ENCODE measurements at places on chromosomes 2 and 18. TPM values are rescaled to one million over a fixed set of nuclear protein-coding genes. Genes with fewer than 3 reads are reported as not detected.

- no peaks in the 10 kb centered on the region for H3K27me3 ChIP-seq
- no peak overlapping the region for H3K27ac ChIP-seq
- H3K36me3 ChIP-seq, result no peaks in the 10 kb centered on the region
- no peak for DNase-seq
- H3K4me3 ChIP-seq, result no peak overlapping the region
Measured at GRCh38 chr2:230969659-230970015, 26.3 kb upstream of the SPATA3 start.

Gene ZNF385B
- not detected for total RNA-seq

Gene SCG2
- total RNA-seq, result 12.9 TPM

DNA sequence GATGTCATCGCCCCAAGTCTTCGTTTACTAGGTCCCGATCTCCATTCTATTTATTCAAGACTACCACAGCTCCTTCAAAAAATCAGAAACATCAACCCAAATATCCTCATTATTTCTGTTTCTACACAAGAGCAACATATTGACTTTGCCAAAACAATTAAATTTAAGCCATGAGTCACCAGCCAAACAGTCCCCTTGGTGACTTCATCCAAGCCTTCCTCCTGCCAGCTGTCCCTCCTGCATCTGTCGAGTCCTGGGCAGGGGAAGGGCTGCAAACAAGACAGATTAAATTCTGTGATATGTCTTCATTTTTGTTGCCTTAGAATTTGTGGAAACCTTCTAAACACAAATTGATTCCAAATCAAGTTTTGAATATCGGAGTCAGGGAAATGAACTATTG is 110.3 kb downstream of the SP3 start:
- H3K4me1 ChIP-seq, result no peaks in the 10 kb centered on the region
- no peak overlapping the region for H3K27ac ChIP-seq
- DNase-seq, result no peak
- H3K4me3 ChIP-seq, result no peak overlapping the region
- H3K36me3 ChIP-seq, result no peaks in the 10 kb centered on the region
- no peaks in the 10 kb centered on the region for H3K27me3 ChIP-seq

DNA sequence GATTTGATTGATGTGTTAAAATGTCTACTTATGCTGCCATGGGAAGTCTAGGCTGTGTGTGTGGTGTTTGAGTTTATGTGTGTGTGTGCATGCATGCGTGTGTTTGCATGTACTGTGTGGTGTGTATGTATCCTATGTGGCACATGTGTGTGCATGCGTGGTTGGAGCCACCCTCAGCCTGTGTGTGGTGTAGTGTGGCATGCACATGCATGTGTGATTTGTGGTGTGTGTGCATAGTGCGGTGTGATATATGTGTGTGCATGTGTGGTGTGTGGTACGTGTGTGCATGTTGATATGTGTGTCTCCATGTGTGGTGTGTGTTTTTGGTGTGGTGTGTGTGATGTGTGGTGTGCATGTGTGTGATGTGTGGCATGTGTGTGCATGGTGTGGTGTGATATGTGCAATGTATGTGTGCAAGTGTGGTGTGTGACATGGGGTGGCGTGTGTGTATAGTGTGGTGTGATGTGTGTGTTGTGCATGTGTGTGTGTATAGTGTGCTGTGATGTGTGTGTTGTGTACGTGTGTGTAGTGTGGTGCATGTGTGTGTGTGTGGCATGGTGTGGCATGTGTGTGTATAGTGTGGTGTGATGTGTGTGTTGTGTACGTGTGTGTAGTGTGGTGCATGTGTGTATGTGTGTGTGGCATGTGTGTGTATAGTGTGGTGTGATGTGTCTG is 66.6 kb upstream of the HDAC4 start:
- DNase-seq, result no peak
- H3K27me3 ChIP-seq, result no peaks in the 10 kb centered on the region
- H3K27ac ChIP-seq, result no peak overlapping the region
- no peak overlapping the region for H3K4me3 ChIP-seq
- no peaks in the 10 kb centered on the region for H3K36me3 ChIP-seq

- no peak overlapping the region for H3K27ac ChIP-seq
- no peaks in the 10 kb centered on the region for H3K27me3 ChIP-seq
- no peak for DNase-seq
- H3K4me1 ChIP-seq, result no peaks in the 10 kb centered on the region
- no peak overlapping the region for H3K4me3 ChIP-seq
- no peaks in the 10 kb centered on the region for H3K36me3 ChIP-seq
Measured at GRCh38 chr2:144288438-144288837, 231.5 kb downstream of the ZEB2 start.

Gene NDUFAF7
- total RNA-seq, result 5.3 TPM

- no peaks in the 10 kb centered on the region for H3K27me3 ChIP-seq
- no peak overlapping the region for H3K27ac ChIP-seq
- no peaks in the 10 kb centered on the region for H3K36me3 ChIP-seq
- DNase-seq, result no peak
- H3K4me3 ChIP-seq, result no peak overlapping the region
Measured at GRCh38 chr2:45746888-45747287, 95.4 kb downstream of the PRKCE start.

Gene METTL4
- 2.7 TPM for total RNA-seq

GRCh38 chr2:171146633-171147032 is 14.1 kb downstream of the TLK1 start:
- no peak overlapping the region for H3K27ac ChIP-seq
- no peaks in the 10 kb centered on the region for H3K27me3 ChIP-seq
- no peak overlapping the region for H3K4me3 ChIP-seq
- peaks cover 25% of the 10 kb centered on the region for H3K4me1 ChIP-seq
- H3K36me3 ChIP-seq, result no peaks in the 10 kb centered on the region
- no peak for DNase-seq

DNA sequence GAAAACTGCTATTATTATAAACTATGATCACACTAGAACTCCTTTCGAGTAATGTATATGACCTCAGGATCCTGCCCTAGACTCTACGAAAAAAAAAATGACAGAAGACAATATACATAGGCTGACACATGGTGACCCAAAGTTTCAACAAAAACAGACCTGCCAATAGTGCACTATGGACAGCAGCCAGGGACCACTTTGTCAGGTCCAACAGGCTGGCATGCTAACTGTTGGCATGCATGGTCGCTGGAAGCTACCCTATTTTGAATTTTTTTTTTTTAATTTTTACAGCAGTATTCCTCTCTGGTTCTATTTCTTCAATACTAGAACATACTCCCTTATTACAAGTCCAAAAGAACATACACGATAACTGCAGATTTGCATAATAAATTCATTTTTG is 38.1 kb downstream of the REV1 start:
- no peak for DNase-seq
- H3K36me3 ChIP-seq, result no peaks in the 10 kb centered on the region
- H3K4me3 ChIP-seq, result no peak overlapping the region
- no peaks in the 10 kb centered on the region for H3K4me1 ChIP-seq
- no peaks in the 10 kb centered on the region for H3K27me3 ChIP-seq
- no peak overlapping the region for H3K27ac ChIP-seq

Gene FRZB
- total RNA-seq, result 2.2 TPM

Gene ARHGAP28
- 6.8 TPM for total RNA-seq

DNA sequence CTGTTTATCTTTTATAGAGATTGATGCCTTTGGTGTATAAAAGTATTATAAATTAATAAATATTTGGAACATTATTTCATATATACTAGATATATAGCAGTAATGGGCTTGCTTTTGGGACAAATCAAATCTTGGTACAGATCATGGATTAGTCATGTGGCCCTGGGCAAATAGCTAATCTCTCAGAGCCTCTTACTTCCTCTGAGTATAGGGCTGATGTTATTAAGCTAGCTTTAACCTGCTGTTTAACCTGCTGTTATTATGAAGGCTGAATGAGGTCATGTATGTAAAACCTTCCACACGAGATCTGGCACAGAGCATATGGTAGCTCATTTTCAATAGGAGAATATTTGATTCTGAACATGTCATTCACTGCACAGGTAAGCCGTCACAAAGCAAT is 5.7 kb downstream of the ITGB6 start:
- DNase-seq, result no peak
- no peaks in the 10 kb centered on the region for H3K27me3 ChIP-seq
- no peak overlapping the region for H3K27ac ChIP-seq
- H3K4me3 ChIP-seq, result no peak overlapping the region
- no peaks in the 10 kb centered on the region for H3K36me3 ChIP-seq
- H3K4me1 ChIP-seq, result no peaks in the 10 kb centered on the region

Gene CD207
- total RNA-seq, result 0.34 TPM

DNA sequence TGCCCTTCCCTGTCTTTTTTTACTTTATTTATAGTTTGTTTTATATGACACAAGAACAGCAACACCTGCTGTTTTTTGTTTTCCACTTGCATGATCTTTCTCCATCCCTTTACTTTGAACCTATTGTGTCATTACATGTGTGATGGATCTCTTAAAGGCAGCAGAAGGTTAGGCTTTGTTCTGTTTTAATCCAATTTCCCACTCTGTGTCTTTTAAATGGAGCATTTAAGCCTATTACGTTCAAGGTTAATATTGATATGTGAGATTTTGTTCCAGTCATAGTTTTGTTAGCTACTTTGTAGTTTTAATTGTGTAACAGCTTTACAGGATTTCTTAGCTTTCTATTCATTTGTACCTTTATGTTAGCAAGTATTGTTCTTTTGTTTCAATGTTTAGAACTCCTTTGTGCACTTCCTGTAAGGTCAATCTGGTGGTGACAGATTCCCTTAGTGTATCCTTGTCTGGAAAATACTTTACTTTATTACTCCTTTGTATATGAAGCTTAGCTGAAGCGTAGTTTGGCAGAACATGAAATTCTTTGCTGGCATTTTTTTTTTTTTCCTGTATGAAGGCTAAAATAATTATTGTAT is 1443.0 kb upstream of the LRRTM1 start:
- no peaks in the 10 kb centered on the region for H3K36me3 ChIP-seq
- H3K27ac ChIP-seq, result no peak overlapping the region
- no peak for DNase-seq
- no peaks in the 10 kb centered on the region for H3K27me3 ChIP-seq
- H3K4me1 ChIP-seq, result no peaks in the 10 kb centered on the region

GRCh38 chr2:45938649-45939511 is 287.4 kb downstream of the PRKCE start:
- no peaks in the 10 kb centered on the region for H3K27me3 ChIP-seq
- H3K27ac ChIP-seq, result peak overlapping the region; percentile 11
- no peak overlapping the region for H3K4me3 ChIP-seq
- H3K4me1 ChIP-seq, result peaks cover 5% of the 10 kb centered on the region

DNA sequence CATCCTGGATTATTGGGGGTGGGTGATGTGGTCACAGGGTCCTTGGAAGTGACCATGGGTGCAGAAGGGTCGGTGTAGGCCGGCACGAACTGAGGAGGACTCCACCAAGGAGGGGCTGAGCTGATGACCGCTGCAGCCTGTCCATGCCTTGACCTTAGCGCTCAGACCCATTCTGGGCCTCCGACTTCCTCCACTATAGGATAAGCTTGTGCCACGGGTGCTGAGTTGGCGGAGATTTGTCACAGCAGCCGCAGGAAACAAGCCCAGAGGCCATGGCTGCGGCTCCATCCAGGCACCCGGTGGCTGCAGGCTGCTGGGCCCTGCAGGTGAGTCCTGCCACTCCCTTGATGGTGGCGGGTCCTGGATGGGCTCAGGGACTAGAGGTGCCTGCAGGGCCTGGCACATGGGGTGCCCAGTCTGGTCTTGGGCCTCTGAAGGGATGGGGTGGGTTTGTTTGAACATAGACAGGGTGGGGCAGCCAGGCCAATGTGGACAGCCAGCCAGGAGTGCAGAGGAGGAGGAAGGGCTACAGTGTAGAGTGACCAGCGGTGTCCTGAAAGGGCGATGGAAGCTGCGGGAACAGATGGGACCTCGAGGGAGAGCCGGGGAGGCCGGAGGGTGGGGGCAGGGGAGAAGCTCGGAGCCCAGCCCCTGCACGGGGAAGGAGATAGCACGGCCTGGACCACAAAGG is 84.8 kb downstream of the SEPTIN10 start:
- H3K4me1 ChIP-seq, result no peaks in the 10 kb centered on the region
- no peak for DNase-seq
- H3K27me3 ChIP-seq, result no peaks in the 10 kb centered on the region
- H3K4me3 ChIP-seq, result no peak overlapping the region

Gene TNFRSF11A
- 1.8 TPM for total RNA-seq

Gene MEP1B
- not detected for total RNA-seq

GRCh38 chr18:58335821-58336220 is 291.8 kb downstream of the NEDD4L start:
- H3K27ac ChIP-seq, result no peak overlapping the region
- no peak for DNase-seq
- H3K36me3 ChIP-seq, result peaks cover 14% of the 10 kb centered on the region
- H3K4me3 ChIP-seq, result no peak overlapping the region
- no peaks in the 10 kb centered on the region for H3K27me3 ChIP-seq
- H3K4me1 ChIP-seq, result peaks cover 6% of the 10 kb centered on the region

Gene MYO3B
- 0.54 TPM for total RNA-seq

DNA sequence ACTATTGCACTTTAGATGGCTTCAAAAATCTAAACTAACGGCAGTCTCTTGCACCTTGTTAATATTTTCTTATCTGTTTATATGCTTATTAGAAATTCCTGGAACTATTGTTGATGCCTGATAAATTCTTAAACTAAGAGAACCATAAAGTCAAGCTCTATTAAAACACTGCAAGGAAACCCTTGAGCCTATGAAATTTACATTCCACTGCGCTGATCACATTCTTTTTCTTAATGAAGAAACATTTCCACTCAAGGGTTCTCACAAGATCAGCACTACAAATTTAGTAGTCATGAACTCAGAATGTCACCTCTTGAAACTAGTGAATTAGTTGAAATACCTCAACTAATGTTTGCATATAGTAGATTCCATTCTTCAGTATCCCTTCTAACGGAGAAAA is 331.8 kb upstream of the SLC8A1 start:
- no peak overlapping the region for H3K27ac ChIP-seq
- no peak for DNase-seq
- H3K4me1 ChIP-seq, result no peaks in the 10 kb centered on the region
- H3K4me3 ChIP-seq, result no peak overlapping the region
- H3K36me3 ChIP-seq, result no peaks in the 10 kb centered on the region

Gene LINC00305
- total RNA-seq, result not detected

Data from pancreas (tissue), 10 donors.